ENCODE measurements at places on chromosomes 7 and 10. TPM values are rescaled to one million over a fixed set of nuclear protein-coding genes. Genes with fewer than 3 reads are reported as not detected.

FAM241B gene
- total RNA-seq, result 33.4 TPM

PPA1 gene
- total RNA-seq, result 207 TPM

SLC13A4 gene
- 18.9 TPM for total RNA-seq

HOXA11 gene
- total RNA-seq, result not detected

GBX1 gene
- 1.6 TPM for total RNA-seq

PCLO gene
- total RNA-seq, result 77.5 TPM

STEAP4 gene
- total RNA-seq, result 0.23 TPM

SGCE gene
- 98.3 TPM for total RNA-seq

PRF1 gene
- 1.2 TPM for total RNA-seq

FBXL15 gene
- total RNA-seq, result 19.4 TPM

UNCX gene
- 2.3 TPM for total RNA-seq

CPXM2 gene
- 4.8 TPM for total RNA-seq

ANKRD61 gene
- 0.46 TPM for total RNA-seq

BTBD16 gene
- not detected for total RNA-seq

EVX1 gene
- not detected for total RNA-seq

CALHM3 gene
- not detected for total RNA-seq

SRRM3 gene
- total RNA-seq, result 15.2 TPM

SLC16A9 gene
- total RNA-seq, result 16.1 TPM

FGL2 gene
- 2.3 TPM for total RNA-seq

IFIT1 gene
- 17.1 TPM for total RNA-seq

ATP6V0A4 gene
- 0.69 TPM for total RNA-seq

ADGRA1 gene
- total RNA-seq, result 12.0 TPM

SPDYE8 gene
- total RNA-seq, result 0.46 TPM

AKR1C8 gene
- total RNA-seq, result not detected

NAPEPLD gene
- 24.0 TPM for total RNA-seq

PRPS1L1 gene
- total RNA-seq, result not detected

PRKG1 gene
- 29.5 TPM for total RNA-seq

CEP55 gene
- total RNA-seq, result 4.6 TPM

SEM1 gene
- total RNA-seq, result 30.2 TPM

ZNF425 gene
- 5.8 TPM for total RNA-seq

PLXNA4 gene
- total RNA-seq, result 50.3 TPM

GOLGA7B gene
- total RNA-seq, result 16.6 TPM

ATRNL1 gene
- 592 TPM for total RNA-seq

OPALIN gene
- total RNA-seq, result not detected

FGF8 gene
- total RNA-seq, result 0.69 TPM

TSPAN12 gene
- total RNA-seq, result 16.8 TPM

GPR15LG gene
- total RNA-seq, result not detected
